ENCODE measurements at places on chromosomes 7 and 10.
A peak's percentile ranks its signal among the peaks of the same experiment; 100 is the strongest.

DNA sequence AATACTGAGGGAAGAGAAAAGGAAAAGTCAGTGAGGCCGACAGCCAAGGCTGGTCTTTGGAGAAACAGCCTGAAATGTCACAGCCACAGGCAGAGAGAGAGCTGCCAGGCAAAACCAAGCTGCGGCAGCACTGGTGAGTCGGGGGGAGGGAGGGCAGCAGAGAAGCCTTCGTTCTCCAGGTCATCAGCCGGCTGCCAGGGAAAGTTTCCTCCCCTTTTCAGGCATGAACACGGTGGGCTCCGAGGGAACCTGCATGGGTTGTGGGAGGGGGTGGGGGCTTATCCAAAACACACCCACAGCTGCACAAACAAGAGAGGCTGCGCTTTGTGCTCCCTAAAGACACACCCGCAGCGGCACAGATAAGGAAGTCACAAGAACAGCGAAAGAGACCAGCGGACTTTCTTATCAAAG lies 62.3 kb upstream of the NKX6-2 start:
- DNase-seq, result no peak

- DNase-seq, result peak; percentile 84
Measured at GRCh38 chr7:134741907-134742635, 37.4 kb upstream of the CALD1 start.

GRCh38 chr10:77587416-77587790 lies 50.2 kb downstream of the KCNMA1 start:
- no peak for DNase-seq

DNA sequence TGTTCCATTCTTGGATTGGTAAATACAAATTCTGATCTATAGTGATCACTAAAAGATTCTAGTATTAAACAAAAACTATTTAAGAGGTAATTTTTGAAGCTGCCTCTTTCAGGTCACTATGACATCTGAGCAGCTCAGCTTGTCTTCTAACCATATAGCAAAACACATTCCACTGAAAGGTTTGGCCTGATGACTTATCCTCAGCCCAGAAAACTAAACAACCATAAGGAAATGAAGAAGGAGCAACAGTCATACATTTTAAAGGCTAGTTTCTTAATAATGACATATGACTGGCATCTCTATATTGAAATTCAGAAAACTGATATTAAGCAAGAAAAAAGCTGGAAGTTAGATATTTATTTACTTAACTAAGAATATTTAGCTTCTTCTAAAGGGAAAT lies 24.6 kb downstream of the NT5C2 start:
- DNase-seq, result peak; percentile 74

GRCh38 chr7:43647339-43647672 lies 64.4 kb downstream of the STK17A start:
- DNase-seq, result peak; percentile 78

DNA sequence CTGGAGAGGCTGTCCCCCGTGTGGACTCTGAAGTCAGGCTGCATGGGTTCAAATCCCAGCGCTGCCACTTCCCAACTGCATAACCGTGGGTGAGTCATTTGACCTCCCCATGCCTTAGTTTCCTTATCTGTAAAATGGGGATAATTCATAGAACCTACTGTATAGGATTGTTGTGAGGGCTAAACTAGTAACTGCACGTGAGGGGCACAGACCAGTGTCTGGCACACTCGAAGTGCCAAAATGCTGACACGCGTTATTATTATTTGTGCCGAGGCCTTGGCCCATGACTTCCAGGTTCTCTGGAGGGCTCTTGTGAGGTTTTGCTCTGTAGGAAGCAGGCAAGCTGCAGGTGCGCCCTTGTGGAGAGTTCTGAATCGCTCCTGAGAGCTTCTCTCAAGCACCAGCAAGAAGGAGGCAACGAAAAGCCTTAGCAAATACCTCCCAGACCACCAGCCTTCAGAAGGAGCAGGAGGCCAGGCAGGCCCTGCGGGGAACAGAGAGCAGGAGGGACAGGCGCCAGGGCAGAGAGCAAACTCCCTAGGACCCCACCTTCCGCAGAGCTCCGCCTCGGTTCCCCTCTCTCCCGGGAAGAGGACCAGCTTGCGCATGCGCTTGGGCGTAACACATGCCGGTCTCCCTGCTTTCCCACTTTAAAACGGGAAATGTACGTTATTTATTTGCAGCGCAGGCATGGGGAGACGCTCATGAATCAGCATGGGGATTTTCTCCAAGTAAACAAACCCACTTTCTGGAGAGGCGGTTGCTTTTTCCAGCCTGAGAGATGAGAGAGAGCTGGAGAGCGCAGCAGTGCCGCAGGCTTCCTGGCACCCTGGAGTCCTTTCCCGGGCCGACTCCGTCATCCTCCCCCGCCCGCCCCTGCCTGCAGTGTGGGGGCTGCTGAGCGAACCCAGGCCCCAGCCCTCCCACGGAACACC lies 39.6 kb downstream of the SORCS3 start:
- DNase-seq, result peak; percentile 19

All from GM23248 (cell line).